ENCODE measurements at places on chromosomes 4 and X.

GRCh38 chrX:1564750-1565683, 26.4 kb upstream of the AKAP17A start:
- no peak for DNase-seq

- DNase-seq, result no peak
Measured at GRCh38 chr4:189049682-189050081, 891.0 kb upstream of the FRG1 start.

GRCh38 chr4:26803211-26803861, 57.3 kb upstream of the STIM2 start:
- no peak for DNase-seq

DNA sequence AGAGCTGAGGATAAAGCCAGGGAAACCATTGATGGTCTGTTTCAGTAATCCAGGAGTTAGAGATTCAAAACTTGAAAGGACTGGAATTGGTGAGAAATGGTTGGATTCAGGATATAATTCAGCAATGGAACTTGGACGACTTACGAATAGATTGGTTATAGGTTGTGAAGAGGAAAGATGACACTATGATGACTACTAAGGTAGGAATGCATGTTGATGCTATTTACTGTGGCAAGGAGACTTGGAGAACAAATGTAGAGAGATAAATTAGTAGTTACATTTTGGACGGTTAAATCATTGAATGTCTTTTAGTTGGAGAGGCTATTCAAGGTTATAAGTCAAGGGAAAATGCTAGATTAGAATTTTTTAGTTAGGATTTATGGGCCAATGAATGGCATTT, 365.4 kb upstream of the TECRL start:
- no peak for DNase-seq

DNA sequence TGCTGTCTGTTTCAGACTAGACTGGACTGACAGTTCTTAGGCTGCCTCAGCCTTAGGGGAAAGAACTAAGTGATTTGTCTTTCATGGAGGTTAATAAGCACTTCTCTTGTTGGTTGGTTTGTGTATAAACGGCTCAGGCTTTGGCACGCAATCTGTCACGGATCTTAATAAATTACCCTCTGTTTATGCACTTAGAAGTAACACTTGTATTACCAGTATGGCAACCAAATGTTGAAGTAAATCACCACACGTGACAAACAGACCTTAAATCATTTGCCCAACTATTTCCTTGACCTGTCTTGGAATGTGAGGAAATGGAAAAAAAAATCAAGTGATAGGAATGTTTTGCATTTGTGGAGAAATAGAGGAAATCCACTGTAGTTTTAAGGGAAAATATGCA, 69.9 kb downstream of the TEX13A start:
- DNase-seq, result no peak

DNA sequence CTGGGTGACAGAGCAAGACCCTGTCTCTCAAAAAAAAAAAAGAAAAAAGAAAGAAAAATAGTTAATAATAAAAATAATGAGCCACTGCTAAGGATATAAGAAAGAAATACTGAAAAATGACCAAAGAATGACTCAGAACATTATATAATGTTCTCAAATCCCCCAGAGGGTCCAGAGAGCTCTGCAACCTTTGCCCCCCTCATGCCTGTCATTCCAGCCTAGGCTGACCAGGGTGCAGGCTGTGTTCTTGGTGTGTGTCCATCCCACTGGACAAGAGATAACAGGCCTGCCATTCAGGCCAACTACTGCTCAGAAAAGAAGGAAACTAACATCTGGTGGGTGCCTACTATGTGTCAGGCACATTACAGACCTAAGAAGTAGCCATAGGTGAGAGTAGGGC, 72.7 kb upstream of the EDNRA start:
- DNase-seq, result no peak

GRCh38 chrX:31153475-31154047, 81.7 kb upstream of the FTHL17 start:
- no peak for DNase-seq

- no peak for DNase-seq
Measured at GRCh38 chrX:49237060-49237459, 1.8 kb downstream of the CCDC22 start.

DNA sequence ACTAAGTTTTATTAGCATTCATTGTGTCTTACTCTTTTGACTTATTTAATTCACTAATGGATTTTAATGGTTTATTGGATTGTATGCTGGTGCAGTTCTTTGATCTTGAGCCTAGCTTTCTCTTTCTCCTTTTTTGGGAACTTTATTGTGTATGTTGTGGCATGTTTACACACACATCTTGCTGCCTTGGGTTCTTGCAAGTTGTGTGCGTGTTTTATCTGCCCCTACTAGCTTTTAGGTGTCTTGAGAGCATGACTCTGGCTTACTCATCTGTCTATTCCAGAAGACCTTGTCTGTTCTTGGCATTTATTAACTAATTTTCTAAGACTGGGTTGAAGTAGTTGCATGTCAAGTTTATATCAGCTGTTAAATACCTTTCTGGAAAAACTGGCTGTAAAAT, 2.7 kb downstream of the TMEM165 start:
- DNase-seq, result no peak

DNA sequence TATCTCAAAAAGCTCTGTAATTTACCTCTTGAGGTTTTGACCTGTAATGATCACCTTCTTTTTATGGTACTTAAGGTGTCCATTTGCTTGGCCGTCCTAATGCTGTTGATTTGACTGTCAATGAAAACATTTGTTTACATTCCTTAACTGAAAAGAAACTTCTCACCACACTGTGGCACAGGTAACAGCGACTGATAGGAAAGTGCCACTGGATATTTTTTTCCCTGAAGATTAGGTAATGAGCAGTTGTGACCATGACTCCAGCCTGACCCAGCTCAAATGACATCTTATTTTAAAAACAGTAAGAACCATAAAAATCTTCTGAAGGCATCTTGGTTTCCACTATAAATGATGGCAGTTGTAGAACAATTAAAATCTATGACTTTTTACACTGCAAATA, 87.6 kb downstream of the HHIP start:
- DNase-seq, result no peak

- DNase-seq, result no peak
Measured at GRCh38 chr4:165540206-165540830, 161.5 kb downstream of the CPE start.

DNA sequence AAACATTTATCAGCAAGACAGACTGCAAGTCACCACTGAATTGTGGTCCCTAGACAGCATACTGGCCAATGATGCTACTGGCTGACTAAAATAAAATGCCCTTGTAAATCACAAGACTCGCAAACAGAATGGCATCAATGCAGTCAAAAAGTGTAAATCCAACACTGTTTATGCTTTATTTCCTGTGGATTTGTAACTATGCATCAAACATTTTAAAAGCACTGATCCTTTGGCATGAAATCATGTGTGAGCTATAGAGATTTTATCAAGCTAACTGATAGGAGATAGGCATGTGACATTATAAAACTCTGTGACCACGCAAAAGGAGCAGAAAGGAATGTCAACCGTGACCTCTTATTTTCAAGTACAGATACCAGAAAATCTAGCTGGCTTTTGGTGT, 20.8 kb downstream of the MBNL3 start:
- DNase-seq, result no peak

DNA sequence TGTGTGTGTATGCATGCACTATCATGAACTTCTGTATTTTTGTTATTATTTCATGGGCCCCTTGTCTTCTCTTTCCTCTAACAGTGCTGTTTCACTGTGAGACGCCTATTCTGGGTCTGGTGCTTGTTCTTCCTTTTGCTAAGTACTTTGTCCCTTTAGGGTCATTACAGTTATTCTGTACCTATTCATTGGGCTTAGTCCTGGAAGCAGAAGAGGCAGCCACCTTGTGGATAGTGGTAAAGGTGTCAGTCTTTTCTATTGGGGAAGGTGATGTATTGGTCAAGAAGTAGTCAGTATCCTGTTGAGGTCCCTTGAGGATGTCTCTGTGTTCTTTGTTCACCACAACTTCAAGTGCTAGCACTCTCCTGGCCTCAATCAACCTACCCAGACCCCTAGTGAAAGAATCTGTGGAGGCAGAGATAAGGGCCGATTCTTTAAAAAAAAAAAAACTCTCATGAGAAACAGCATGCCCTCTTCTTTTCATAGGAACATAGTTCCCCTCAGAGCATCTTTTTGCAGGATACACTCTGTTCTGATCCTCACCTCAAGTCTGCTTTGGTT, 593.8 kb downstream of the SPRY1 start:
- no peak for DNase-seq

DNA sequence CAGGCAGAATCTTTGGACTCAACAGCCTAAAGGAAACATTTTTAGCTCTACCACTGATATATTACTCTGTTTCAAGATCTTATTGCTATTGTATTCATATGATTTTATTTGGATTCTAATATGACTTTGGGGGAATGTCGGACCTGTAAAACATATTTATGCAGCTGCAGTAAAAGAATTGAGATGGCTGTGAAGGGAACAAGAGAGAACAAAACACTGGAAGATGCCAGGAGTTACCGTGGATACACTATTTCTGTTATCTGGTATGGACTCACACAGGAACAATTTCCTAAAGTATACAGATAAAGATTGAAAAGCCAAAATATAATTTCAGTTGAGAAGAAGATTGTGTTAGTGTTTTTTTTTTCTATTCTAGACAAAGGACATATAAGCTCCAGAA, 113.0 kb upstream of the DCLK2 start:
- no peak for DNase-seq

DNA sequence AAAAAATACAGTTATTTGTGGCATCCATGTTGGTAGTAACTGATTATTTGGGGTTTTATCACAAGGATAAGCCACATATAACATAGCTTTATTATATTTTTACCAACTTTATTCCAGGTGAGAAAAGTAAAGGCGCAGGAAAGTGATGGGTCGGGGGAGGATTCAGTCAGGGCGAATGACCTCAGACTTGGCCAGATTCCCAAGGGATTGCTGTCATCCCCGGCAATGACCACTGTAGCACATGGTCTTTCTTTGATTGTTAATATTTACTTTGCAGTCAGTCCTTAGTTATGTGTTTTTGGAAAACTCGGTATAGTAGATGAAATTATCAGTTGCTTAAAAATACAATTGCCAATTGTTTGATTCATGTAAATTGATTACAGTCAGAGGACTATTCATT, 17.6 kb downstream of the GRIA3 start:
- no peak for DNase-seq

DNA sequence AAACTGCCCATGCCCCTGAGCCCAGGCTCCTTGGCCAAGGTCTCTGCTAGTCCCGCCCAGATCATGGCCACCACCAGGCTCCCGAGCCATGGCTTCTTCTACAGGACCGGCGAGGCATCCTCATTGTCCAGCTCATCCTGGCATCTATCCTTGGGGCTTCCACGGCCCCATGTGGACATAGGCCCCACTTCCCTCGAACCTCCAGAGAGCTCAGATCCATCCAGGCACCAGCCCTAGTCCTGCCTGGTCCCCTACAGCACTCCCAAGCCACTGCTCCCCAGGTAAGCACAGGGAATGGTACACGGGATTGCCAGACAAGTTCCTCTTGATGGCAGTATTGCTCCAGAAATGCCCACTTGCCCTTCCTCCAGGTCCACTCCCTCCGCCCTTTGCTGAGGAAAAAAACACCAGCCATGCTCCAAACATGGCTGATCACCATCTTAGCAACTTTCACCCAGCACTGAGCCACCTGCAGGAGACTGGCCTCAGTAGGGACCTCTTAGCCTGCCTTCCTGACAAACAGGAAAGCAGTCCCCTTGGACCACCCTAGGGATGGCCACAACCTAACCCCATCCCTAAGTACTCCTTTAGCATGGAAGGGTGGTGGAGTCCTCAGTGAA, 272.1 kb upstream of the AGTR2 start:
- DNase-seq, result no peak

- no peak for DNase-seq
Measured at GRCh38 chr4:115454228-115454627, 340.8 kb upstream of the NDST4 start.

- no peak for DNase-seq
Measured at GRCh38 chr4:129901205-129901604, 805.3 kb downstream of the C4orf33 start.

GRCh38 chr4:128328106-128328505, 40.5 kb upstream of the PGRMC2 start:
- no peak for DNase-seq

DNA sequence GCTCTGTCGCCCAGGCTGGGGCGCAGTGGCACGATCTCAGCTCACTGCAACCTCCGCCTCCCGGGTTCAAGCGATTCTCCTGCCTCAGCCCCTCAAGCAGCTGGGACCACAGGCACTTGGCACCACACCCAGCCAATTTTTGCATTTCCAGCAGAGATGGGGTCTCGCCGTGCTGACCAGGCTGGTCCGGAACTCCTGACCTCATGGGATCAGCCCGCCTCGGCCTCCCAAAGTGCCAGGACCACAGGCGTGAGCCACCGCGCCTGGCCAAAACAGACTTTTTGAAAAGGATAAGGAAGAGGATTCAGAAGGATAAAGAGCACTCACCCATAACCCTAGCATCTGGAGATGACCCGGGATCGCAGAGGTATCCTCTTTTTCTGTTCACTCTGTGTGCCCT, 224.5 kb upstream of the AGTR2 start:
- DNase-seq, result no peak

GRCh38 chr4:67927251-67927650, 36.0 kb downstream of the TMPRSS11A start:
- DNase-seq, result no peak

- DNase-seq, result no peak
Measured at GRCh38 chr4:128633067-128633466, 176.4 kb upstream of the JADE1 start.

DNA sequence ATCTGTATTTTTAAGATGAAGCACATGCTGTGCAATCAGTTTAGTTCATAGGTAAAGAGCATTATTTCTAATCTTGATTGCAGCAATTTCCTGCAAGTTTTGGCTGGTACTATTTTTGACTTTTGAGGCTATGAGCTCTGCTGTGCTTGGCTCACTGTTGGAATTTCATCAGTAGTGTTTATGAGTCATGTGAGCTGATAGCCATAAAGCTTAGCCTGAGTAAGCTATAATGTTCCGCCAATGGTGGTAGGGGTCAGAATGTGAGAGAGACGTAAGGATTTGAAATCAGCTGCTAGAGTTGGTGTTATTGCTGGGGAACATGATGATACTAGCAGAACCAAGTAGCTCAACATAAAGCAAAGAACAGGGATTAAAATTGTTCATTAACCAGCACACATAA, 590.9 kb upstream of the GNPDA2 start:
- no peak for DNase-seq

DNA sequence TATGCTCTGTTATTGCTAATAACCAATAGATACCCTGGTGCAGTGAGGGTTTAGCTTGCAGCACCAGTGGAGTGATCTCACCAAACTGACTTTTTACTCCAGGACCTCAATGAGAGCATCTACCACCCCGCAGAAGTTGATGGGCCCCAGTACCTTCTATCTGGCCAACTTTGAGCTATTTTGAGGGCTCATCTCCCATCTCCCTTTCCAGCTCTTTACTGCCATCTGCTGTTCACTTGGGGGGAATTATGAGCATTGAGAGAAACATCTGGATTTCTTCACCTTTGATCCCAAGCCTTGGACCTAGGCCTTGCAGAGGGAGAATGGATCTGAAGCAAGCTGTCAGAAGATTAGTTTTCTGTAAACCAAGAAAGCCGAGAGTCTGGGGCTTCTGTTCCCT, 143.6 kb downstream of the TMEM164 start:
- no peak for DNase-seq

Measured in stimulated activated CD4-positive, alpha-beta T cell treated with anti-CD3 and anti-CD28 coated beads, Interleukin-1b, Interleukin-23, amount 100 ng/mL, for 24 hours (primary cell).